ENCODE measurements at places on chromosomes 4 and X.

GRCh38 chr4:113461281-113461680 is 300.3 kb downstream of the CAMK2D start:
- no peak for DNase-seq

- DNase-seq, result no peak
These were observed 29.9 kb upstream of the TTC29 start for GRCh38 chr4:146975527-146975926.

GRCh38 chr4:87121341-87122065 is 98.9 kb downstream of the KLHL8 start:
- DNase-seq, result no peak

GRCh38 chrX:141180851-141181250 is 3.9 kb upstream of the LDOC1 start:
- DNase-seq, result no peak

DNA sequence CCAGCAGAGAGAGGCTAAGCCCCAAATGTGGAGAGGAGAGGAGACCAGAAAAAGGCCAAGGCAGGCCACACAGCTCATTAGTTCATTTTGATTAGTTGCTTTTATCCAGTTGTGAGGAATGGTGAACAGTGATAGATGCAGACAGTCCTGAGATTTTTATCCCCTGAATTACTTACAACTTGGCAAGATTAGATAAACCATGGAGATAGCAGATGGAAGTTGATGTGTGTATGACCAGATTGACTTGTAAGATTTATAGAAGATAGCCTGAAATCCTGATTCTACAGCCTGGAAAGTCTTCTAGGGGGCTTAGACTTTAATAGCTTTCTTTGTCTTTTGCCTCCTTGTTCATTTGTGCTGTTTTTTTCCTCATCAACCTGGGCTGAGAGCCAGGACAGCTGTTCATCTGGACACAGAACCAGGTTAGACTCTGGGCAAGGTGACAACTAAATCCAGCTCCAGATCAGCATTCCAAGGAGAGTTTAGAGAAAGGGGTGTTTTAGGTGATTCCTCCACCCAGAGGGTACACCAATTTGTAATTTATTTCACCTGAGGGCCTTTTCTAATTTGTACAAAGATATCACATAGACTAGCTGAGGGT is 215.5 kb downstream of the SPATA18 start:
- DNase-seq, result peak; percentile 26

GRCh38 chr4:185265942-185266341 is 56.5 kb downstream of the SNX25 start:
- no peak for DNase-seq

GRCh38 chr4:83905952-83906351 is 370.0 kb downstream of the GPAT3 start:
- DNase-seq, result no peak

GRCh38 chrX:53950130-53950733 is 94.0 kb downstream of the PHF8 start:
- DNase-seq, result no peak

- no peak for DNase-seq
These were observed 266.7 kb upstream of the MAGEB2 start for GRCh38 chrX:29948653-29949052.

GRCh38 chr4:68615699-68616422 is 39.7 kb upstream of the UGT2B17 start:
- no peak for DNase-seq

- DNase-seq, result no peak
These were observed 135.5 kb downstream of the AMMECR1 start for GRCh38 chrX:110182362-110182761.
